ENCODE measurements at places on chromosomes 7 and 10. TPM values are rescaled to one million over a fixed set of nuclear protein-coding genes. Genes with fewer than 3 reads are reported as not detected.

ADAMTS14 gene
- 1.2 TPM for polyA plus RNA-seq

DDC gene
- polyA plus RNA-seq = 59.4 TPM

UPK3B gene
- 4.6 TPM for polyA plus RNA-seq

GRCh38 chr7:128067983-128068382, 36.7 kb upstream of the LRRC4 start:
- DNase-seq = no peak

DNA sequence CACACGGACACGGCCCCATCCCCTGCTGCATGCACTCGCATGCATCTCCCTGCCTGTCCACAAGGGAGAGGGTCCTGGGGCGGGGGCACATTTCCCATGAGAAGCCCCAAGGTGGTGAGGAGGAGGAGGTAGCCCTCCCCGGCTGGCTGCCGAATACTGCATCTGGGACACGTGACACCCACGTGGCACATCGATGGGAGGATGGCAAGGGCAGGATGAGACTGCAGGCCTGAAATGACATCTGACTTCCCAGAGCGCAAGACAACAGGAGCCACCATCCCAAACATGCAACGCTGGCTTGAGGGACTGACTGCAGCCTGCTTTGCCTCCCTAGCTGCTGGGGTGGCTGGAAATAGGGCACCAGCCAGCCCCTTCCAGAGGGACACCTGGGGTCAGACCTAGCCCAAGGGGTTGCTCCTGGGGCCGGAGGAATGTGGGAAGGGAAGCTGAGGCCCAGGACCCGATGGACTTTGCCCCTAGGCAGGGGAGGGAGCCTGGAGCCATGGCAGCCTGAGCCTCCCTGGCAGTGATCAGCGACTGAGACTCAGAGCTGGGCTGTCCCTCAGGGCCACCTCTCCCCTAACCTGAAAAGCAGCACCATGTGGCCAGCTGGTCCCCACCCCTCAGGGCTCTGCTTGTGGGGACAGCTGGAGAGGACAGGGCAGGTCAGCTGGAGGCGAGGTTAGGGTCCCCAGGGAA, 16.1 kb downstream of the BUD23 start:
- no peak for DNase-seq

DNA sequence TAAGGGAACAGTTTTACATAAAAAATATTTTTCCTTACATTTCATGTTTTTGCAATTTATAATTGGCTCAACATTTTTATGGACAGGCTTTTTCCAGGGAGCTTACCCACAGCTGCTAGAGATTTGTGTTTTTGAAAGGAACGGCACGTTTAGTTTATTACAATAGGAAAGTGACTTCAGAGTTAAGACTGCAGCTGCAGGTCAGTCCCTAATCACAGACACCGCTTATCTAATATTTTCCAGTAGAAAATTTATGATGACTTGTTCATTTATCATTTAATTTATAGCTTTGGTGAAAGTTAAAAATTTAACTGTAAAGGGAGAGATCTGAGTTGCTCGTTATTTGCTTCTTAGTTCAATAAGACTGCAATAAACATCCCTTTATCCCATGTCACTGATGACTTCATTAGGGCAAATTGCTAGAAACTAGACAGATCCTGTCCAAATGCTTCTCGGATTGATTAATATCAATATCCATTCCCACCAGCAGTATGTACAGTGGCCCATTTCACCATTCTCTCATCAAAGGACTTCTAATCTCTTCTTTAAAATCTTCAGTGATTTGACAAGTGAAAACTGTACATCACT, 97.0 kb upstream of the ODAD2 start:
- no peak for DNase-seq

DNA sequence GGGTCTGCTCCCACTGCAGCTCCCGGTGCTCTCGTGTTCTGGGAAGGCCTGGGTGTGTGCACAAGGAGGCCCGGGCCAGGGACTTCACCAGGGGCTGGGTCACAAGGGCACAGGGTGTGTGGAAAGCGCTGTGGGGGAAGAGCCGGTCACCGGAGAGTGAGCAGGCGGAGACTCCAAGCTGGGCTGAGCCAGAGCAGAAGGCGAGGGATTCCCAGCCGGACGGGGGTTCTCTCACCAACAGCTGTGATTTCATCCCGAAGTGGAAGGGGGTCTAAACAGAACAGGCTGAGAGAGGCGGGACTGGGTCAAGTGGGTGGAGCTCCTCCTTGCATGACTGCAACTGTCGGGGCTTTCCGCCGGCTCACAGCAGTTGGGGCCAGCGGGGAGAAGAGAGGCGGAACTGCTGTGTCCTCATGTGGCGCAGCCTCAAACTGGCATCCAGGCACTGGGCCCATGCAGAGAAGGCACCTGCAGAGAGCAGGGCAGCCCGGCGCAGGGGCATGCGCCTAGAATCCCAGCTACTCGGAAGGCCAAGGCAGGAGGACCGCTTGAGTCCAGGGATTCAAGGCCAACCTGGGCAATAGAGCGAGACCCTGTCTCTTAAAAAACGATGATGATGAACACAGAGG, 7.6 kb upstream of the ORAI2 start:
- no peak for DNase-seq

- no peak for DNase-seq
Observed at GRCh38 chr7:16636555-16637101, 8.9 kb downstream of the ANKMY2 start.

GRCh38 chr10:100829097-100829870, 83.5 kb upstream of the SLF2 start:
- DNase-seq = no peak
